HS-5 (cell line): ENCODE measurements at places on chromosomes 11 and 22.

- DNase-seq, result no peak
These were observed 16.9 kb downstream of the RTCB start for GRCh38 chr22:32395107-32395506.

GRCh38 chr22:45290410-45290936 lies 5.7 kb downstream of the UPK3A start:
- DNase-seq, result no peak

- DNase-seq, result peak; percentile 26
These were observed 148.9 kb upstream of the CADM1 start for GRCh38 chr11:115653076-115653475.

- DNase-seq, result no peak
These were observed 28.6 kb upstream of the PPARA start for GRCh38 chr22:46121523-46122287.

GRCh38 chr11:110432713-110433392 lies 3.1 kb downstream of the FDX1 start:
- no peak for DNase-seq

DNA sequence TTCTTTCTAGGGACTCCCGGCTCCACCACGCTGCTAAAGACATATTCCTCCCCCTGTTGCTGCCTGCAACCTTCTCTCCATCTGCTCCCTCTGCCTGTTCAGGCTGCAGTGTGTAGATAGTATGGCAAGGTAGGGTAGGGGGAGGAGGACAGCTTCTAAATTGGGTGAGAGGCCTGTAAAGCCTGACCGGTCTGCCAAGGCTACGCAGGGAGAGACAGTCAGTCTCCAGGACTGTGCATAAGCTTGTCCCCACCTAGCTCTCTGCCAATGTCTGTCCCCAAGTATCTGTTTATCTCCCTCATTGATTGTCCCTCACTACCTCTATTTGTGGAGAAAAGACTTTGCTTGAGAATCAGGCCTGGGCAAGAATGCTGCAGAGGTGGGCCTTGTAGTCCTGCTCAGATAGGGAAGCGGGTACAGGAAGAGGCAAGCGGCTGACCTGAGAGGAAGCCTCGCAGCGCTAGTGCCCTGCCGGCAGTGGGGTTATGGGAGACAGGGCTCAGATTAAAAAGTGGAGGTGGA lies 871 bp upstream of the SEZ6L start:
- no peak for DNase-seq

DNA sequence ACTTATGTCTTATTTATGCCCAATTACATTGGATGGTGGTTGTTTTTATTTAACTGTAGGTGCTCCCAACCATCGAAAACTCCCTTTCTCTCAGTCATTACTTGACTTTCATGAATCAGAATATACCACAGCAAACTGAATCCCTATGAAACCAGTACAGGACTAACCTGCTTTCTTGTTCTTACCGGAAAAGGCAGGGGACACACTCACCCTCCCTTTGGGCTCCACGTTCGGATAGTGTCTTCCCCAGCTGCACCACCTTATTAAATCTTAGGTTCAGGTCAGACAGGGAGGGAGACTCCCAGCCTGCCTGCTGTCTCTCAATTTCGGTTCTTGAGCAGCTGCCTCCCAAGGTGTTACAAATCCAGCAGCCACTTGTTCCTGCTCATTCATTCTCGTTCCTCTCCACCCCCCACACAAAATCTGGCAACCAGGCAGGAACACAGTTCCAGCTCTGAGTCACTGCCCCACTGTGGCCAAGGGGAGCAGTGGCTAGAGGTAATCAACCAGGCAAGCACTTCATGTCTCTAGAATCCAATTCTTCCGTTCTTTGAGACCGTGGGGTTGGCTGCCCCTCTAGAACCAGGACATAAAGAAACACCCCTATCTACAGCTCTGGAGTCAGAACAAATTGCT lies 133.0 kb downstream of the PLEKHA7 start:
- DNase-seq, result no peak

DNA sequence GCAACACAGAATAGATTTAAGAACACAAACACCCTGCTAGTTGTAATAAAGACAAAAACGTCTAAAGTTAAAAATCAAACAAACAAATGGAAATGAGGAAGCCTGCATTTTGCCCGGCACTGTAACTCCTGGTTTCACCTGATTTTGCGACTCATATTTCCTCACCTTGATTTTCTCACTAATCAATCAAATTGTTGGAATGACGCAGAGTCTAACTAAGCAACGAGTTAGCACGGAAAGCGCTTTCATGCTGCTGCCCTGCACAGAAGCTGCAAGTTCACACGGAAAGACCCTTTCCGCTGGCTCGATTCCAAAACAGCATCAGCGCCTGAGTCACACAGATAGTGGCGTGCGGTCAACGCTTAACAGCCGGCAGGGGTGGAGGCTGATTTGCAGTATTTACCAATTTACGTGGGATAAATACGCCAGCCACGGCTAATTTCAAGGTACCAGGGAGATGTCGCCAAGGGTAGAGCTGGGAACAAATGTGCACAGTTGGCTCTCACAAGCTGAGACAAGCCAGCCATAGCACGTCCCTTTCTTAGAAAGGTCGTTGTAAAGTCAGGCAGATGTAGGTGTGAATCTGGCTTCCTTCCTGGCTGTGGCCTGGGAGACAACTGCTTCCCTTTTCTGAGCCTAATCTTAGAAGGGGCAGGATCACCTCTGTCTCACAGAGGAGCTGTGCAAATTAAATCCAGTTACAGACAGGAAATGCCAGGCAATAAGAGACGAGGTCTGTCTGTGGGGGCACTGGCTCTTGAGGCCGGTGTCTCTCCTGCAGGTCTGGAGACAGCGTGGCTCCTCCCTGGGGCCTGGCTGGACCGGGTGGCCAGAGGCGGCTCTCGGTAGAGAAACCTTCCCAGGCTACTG lies 76.9 kb upstream of the TTLL12 start:
- DNase-seq, result no peak

DNA sequence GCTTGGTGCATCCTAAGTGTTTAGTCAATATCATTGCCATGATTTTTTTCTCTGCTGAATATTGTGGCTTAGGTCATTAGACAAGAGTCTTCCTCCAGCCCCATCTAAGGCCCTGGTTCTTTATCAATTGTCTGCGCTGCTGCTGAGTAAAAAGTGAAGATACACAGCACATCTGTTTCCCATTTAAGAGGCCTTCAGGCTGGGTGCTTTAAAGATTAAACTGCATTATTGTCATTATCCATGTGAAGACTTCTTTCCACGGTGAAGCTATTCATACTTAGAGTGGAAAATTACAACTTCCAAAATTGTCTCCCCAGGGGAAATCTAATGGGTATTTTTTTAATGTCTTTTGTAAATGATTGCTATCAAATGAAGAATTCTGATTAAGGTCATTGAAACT lies 719.8 kb upstream of the LRRC4C start:
- no peak for DNase-seq

GRCh38 chr11:67085617-67086016 lies 29.0 kb downstream of the RHOD start:
- DNase-seq, result no peak

DNA sequence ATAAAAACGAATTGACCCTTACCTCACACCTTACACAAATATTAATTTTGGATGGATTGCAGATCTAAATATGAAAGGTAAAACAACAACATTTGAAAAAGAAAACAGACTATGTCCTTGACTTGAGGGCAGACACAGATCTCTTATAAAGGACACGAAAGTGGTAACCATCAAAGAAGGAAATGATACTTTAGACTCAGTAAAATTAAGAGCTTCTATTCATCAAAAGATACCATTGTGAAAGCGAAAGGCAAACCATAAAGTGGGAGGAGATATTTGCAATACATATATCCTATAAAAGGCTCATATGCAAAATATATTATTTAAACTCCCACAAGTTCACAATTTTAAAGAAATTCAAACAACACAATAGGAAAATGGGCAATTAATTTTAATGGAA lies 5.0 kb downstream of the HEPACAM start:
- no peak for DNase-seq

- no peak for DNase-seq
These were observed 49.6 kb upstream of the ME3 start for GRCh38 chr11:86722006-86722405.
